NCI-H510A treated with DMSO at 0.1 percent for 48 hours (cell line): ENCODE measurements at places on chromosomes 1 and 21.

DNA sequence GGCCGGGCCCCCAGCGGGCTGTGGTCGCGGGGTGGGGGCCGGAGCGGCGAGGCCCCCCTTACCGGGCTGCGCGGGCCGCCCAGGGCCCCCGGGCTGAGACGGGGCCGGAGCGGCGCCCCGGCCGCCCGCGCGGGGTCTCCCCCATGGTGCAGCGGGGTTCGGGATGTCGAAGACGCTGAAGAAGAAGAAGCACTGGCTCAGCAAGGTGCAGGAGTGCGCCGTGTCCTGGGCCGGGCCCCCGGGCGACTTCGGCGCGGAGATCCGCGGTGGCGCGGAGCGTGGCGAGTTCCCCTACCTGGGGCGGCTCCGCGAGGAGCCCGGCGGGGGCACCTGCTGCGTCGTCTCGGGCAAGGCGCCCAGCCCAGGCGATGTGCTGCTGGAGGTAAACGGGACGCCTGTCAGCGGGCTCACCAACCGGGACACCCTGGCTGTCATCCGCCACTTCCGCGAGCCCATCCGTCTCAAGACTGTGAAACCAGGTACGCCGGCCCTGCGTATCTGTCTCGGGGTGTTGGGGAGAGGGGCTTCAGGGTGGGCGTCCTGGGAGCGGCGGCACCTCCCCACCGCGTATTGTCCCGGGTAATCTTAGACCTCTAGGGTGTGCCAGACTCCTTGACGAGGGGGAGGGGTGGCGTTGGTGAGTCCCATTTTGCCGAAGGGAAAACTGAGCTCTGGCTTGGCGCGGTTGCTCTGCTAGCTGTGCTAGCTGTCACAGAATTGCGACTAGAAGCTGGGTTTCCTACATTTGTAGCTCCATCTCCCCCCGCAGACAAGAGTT lies 745 bp downstream of the MAGI3 start:
- peak; percentile 28 for DNase-seq

GRCh38 chr1:227170361-227171166 lies 147.7 kb downstream of the CDC42BPA start:
- no peak for DNase-seq

GRCh38 chr1:5386371-5386770 lies 605.9 kb downstream of the NPHP4 start:
- no peak for DNase-seq

DNA sequence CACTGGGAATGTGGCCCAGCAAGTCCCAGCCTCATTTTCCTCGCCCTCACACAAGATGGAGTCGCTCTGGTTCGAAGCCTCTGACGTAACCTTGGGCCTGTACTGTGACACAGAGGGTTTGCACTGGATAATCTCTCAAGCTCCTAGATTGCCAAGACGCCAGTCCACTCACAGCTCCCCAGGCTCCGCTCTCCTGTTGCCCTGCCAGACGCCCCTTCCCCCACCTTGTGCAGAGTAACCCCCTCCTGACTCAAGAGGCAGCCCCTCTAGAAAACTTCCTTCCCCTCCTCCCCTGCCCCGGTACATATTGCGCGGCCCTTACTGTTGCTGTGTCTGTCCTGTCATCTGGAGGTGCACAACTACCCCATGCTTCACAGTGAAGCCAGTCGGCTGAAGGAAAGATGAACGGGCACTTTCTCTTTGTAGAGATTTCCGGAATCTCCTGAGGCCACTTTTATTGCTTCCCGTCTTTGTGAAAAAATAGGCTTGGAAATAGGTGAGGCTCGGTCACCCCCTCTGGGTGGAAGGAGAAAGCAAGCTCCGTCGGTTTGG lies 981 bp upstream of the KIAA1614 start:
- DNase-seq: no peak

GRCh38 chr1:53681977-53682685 lies 56.8 kb downstream of the GLIS1 start:
- DNase-seq: peak; percentile 58

DNA sequence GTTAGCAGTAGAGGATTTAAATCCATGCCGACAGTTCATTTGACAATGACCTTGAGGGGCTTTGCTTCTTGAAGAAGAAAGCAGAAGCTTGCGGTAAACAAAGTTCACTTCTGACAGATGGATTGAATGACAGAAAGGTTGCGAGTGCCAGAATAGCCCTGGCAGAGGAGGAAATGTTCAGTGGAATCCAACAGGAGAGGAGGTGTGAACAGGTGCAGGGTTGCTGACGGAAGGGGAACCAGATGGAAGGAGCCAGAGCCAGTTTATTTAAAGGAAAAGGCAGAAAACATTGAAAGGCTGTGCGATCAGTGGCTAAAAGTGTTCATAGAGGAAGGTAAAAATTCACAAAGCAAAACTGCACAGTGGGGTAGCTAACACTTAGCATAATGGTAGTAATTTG lies 141.0 kb downstream of the SDCCAG8 start:
- no peak for DNase-seq

DNA sequence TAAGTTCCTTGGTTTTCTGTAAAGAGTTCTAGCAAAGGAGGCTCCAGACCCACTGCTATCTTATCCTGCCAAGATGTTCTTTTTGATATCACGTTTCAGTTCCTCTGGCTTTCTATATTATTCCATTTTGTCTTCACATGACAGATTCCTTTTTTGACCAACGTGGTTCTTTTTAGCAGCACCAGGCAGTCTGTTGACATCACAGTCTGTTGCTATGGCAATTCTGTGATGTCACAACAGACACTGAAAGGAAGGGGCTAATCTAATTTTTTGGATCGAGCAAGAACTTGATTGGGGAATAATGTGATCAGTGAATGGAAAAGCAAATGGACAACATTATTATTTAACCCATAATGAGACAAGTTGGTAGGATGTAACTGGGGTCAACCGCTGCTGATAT lies 64.5 kb upstream of the GOLT1A start:
- DNase-seq: no peak

DNA sequence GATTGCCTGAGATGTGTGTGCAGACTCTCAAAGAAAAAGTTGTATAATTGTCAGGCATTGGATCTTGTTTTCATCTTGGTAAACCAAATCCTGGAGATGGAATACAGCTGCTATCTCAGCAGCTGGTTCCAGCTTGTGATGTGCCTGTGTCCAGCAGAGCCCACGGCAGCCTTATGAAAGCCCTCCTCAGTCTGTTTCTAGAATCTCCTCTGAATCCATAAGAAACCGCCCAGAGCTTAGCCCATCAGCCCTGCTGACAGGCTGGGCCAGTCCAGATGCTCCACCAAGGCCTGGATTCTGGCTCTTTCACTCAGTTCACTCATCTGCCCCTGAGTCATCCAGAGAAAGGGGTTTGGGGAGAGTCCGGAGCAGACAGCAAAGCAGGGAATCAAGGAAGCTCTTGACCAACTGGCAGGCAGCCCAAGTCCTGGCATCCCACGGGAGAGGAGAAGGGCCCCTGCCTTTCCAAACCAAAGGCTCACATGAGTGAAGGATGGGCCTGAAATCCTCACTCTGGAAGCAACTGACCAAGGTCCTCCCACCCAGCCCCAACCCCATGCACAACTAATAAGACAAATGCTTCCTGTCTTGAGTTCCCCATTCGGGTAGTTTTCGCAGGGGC lies 45.7 kb downstream of the NAV1 start:
- DNase-seq: no peak

- DNase-seq: no peak
Observed at GRCh38 chr21:41932576-41933312, 21.1 kb downstream of the C2CD2 start.

- no peak for DNase-seq
Observed at GRCh38 chr1:67747671-67748546, 62.9 kb downstream of the GADD45A start.

GRCh38 chr1:45848714-45849113 lies 45.3 kb downstream of the MAST2 start:
- no peak for DNase-seq

- no peak for DNase-seq
Observed at GRCh38 chr1:12387641-12388040, 157.8 kb downstream of the VPS13D start.

GRCh38 chr1:53449021-53449420 lies 10.2 kb upstream of the DMRTB1 start:
- DNase-seq: no peak

- no peak for DNase-seq
Observed at GRCh38 chr1:33524586-33524985, 52.1 kb downstream of the ZSCAN20 start.

DNA sequence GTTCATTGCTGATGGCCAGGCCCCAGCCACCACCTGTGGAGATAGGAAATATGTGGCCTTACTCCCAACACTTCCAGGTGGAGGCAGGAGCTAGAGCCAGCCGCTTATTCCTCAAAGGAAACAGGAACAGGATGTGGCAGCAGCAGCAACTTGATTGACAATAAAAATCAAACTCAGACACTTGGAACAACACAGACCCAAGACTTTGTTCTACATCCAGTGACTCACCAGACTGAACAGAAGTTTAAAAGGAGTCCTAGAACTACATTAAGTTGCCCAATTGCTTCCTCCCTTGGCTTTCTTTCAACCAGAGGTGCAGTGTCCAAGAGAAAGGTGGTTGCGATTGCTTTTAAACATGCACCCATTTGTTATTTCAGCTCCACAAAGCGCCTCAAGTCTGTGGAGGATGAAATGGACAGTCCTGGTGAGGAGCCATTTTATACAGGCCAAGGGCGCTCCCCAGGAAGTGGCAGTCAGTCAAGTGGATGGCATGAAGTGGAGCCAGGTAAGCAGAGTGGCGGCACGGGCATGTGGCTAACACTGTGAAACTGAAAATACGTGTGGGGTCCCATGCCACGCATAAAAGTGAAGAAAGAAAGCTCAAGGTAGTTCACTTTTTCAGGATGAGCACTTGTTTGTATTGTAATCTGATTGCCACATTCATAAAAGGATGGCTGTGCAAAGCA lies 276.6 kb downstream of the NFIA start:
- DNase-seq: no peak

DNA sequence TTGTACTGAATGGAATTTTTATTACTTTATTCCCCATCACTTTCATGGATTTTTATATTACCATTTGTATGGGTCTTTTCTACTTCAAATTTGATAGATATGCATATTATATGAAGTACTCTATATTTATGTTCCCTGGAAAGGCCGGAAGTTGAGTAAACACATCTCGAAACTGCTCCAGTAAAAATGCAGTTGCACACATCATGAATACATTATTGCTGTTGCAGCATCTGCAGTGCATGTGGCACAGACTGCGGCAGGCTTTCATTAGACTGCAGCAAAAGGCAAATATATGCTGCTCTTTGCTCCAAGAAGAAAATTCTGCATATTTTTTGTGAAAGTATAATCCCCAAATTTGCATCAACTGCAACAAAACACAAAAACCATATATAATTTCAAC lies 48.7 kb upstream of the LRRC7 start:
- no peak for DNase-seq

- no peak for DNase-seq
Observed at GRCh38 chr21:31141389-31142000, 103.2 kb upstream of the KRTAP19-8 start.

GRCh38 chr1:156860113-156860627 lies 495 bp upstream of the NTRK1 start:
- peak; percentile 64 for DNase-seq

- no peak for DNase-seq
Observed at GRCh38 chr1:95072117-95072516, 634 bp downstream of the ALG14 start.

- no peak for DNase-seq
Observed at GRCh38 chr1:246681900-246682895, 42.0 kb upstream of the SCCPDH start.

DNA sequence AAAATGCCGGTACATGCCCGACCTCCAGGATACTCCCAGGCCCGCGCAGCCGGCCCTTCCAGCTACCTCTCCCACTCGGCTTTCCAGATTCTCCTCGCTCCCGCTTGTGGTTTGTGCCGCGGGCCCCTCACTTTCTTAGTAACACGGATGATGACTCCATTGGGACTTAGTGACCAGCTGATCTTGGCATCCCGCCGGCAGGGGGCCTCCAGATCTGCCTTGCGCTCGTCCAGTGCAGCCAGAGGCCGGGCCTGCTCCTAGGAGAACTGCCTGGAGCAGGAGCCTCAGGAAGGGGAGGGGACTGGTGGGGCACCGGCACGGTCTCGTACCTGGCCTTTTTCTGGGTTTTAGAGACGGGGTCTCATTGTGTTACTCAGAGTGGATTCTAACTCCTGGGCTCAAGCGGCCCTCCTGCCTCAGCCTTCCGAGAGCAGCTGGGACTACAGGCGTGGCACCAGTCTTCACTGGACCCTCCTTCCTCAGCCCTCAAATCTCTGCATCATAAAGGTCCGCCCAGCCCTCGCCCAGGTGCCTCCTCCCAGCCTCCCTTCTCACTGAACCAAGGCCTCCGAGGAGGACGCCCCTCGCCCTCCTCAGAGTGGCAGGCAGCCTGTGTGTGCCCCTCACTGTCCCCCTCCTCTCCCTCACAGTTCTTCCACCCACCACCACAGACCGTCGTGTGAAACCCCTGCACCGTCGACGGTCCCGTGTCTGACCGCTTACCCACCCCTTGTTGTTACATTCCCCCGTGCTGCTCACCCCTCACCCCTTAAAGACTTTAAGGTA lies 78.6 kb downstream of the SLC25A24 start:
- DNase-seq: no peak

GRCh38 chr1:203127666-203128430 lies at the start of gene ADORA1:
Gene ADORA1 (plus strand): TSS chr1:203127726. CDS start chr1:203128842, 1,116 bp downstream.
- peak; percentile 7 for DNase-seq

- no peak for DNase-seq
Observed at GRCh38 chr1:99579691-99580172, 66.2 kb upstream of the PALMD start.

DNA sequence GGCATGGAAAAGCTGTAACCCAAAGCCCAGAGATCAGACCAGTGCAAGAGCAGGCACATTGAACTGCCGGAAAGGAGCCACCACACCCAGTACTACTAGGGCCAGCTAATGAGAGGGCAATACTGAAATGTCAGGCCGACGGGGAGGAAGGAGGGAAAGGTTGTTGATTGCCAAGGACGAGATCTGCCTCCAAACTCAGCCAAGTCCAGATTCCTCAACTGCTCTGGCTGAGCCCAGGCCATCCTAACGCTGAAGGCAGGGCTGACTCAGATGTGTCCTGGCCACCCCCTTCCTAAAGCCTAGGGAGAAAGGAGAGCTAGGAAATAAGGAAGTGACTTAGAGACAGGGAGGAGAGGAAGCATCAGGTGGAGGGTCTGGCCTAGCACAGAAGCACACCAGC lies 42.1 kb upstream of the IPO9 start:
- no peak for DNase-seq

DNA sequence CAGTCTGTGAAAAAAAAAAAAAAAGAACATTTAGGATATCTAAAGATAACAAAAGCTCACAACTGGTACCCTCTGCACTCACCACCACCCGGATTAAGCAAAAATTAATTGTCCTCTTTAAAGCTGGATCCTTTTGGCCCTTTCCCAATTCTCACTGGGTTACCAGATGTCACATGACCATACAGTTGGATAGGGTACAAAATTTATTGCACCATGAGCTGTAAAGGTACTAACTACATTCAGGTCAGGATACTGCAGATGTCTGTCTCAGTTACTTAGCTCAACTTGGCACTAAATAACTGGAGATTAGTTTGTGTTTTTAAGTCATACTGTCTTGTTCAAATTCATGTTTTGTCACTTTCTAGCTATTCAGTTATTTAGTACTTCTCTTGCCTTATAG lies 96.3 kb downstream of the GPATCH2 start:
- no peak for DNase-seq

GRCh38 chr1:9413071-9413876 lies 120.6 kb downstream of the SPSB1 start:
- peak; percentile 75 for DNase-seq

- no peak for DNase-seq
Observed at GRCh38 chr21:34223376-34223775, 140.4 kb upstream of the KCNE2 start.
